ENCODE measurements at places on chromosomes 1 and 21.
A peak's percentile ranks its signal among the peaks of the same experiment; 100 is the strongest.

- DNase-seq: no peak
- H3K4me3 ChIP-seq: peak overlapping the region; percentile 78
- no peaks in the 10 kb centered on the region for H3K27me3 ChIP-seq
- peaks cover 41% of the 10 kb centered on the region for H3K4me1 ChIP-seq
Measured at GRCh38 chr1:152034324-152034653, 2.5 kb downstream of the S100A11 start.

GRCh38 chr1:160996178-160996577 lies 24.8 kb downstream of the F11R start:
- no peak overlapping the region for H3K4me3 ChIP-seq
- H3K27me3 ChIP-seq: no peaks in the 10 kb centered on the region
- H3K27ac ChIP-seq: no peak overlapping the region
- 0 out of 2 replicates have a peak, but pooled peaks cover 6% of the 10 kb centered on the region for H3K36me3 ChIP-seq
- no peak for DNase-seq

GRCh38 chr1:8384088-8384487 lies 66.2 kb downstream of the SLC45A1 start:
- no peaks in the 10 kb centered on the region for H3K4me1 ChIP-seq
- no peak overlapping the region for H3K4me3 ChIP-seq
- no peaks in the 10 kb centered on the region for H3K27me3 ChIP-seq
- no peak for DNase-seq
- H3K27ac ChIP-seq: no peak overlapping the region

- H3K4me3 ChIP-seq: no peak overlapping the region
- no peak for DNase-seq
- H3K27ac ChIP-seq: no peak overlapping the region
Measured at GRCh38 chr1:237043846-237044636, 2.1 kb downstream of the RYR2 start.

DNA sequence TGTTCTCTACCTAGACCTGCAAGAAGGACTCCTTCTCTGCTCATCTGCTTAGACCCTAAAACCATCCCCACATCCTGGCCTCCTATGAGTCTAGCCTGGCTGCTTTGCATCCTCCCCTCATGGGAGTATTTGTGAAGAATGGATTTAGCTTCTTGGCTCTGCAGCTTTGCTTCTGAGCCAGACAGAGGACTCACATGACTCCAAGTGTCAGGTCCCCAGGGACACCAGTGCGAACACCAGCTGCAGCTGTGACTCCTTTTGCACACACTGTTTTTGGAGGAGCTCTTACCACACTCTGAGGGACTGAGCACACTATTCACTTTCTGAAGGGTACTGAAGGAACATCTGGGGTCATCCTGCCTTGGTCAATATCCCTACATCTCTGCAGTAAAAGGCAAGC lies 131.8 kb upstream of the SGIP1 start:
- H3K4me3 ChIP-seq: no peak overlapping the region
- H3K27ac ChIP-seq: peak overlapping the region; percentile 54
- peaks cover 26% of the 10 kb centered on the region for H3K4me1 ChIP-seq
- peak; percentile 53 for DNase-seq
- H3K27me3 ChIP-seq: no peaks in the 10 kb centered on the region

DNA sequence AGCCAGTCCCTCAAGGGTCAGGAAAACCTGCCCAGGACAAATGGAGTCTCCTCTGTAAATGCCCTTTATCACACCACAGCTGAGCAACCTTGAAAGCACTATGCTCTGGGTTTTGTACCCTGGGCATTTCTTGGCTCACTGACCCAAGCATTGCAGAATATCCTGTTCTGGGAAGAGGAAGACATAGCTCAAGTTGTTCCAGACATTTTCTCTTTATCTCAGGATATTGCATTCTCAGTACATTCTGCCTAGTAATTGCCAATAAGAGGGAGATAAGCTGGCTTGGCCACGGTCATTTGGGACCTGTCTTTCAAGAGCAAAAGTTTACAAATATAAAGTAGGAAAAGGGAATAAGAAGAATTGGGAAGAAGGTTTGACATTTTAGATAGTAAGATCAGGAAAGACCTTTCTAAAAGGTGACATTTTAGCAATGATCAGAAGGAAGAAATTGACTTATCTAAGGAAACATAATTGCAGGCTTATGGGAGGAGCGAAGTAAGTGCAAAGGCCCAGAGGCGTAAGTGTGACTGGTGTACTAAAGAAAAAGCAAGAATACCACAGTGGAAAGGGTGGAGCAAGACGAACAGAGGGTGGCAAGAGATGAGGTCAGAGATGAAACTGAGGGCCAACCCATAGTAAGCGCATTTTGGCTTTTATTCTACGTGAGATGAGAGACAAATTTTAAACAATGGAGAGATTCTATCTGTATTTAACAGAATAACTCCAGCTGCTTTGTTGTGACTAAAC lies 394.0 kb upstream of the CXADR start:
- DNase-seq: no peak
- H3K4me1 ChIP-seq: no peaks in the 10 kb centered on the region
- no peak overlapping the region for H3K27ac ChIP-seq
- H3K36me3 ChIP-seq: no peaks in the 10 kb centered on the region
- H3K4me3 ChIP-seq: no peak overlapping the region
- H3K27me3 ChIP-seq: no peaks in the 10 kb centered on the region

DNA sequence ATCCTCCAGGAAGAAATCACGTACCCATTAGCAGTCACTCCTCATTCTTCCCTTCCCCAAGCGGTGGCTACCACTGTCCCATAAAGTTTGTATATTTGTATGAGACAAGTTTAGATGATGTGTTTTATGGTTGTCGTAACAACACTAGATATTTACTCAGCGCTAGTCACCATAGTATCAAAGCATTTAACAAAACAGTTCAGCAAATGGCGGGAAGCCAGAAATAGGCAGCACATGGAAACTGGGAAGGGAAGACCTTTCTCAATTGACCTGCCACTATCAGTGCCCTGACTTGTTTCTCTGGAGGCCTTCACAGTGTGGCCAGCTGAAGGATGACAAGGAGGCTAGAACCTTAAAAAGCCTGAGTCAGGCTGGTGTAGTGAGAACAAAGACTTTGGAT lies 31.1 kb downstream of the CNST start:
- peaks cover 5% of the 10 kb centered on the region for H3K4me1 ChIP-seq
- no peak overlapping the region for H3K27ac ChIP-seq
- no peaks in the 10 kb centered on the region for H3K27me3 ChIP-seq
- DNase-seq: no peak
- H3K36me3 ChIP-seq: no peaks in the 10 kb centered on the region
- H3K4me3 ChIP-seq: no peak overlapping the region

GRCh38 chr1:30449428-30450147 lies 273.8 kb downstream of the MATN1 start:
- no peaks in the 10 kb centered on the region for H3K4me1 ChIP-seq
- H3K36me3 ChIP-seq: no peaks in the 10 kb centered on the region
- H3K4me3 ChIP-seq: no peak overlapping the region
- no peak for DNase-seq

GRCh38 chr1:1208713-1209433 lies 2.5 kb upstream of the TNFRSF18 start:
- H3K27me3 ChIP-seq: peaks cover 84% of the 10 kb centered on the region
- no peak overlapping the region for H3K4me3 ChIP-seq
- no peak overlapping the region for H3K27ac ChIP-seq
- no peaks in the 10 kb centered on the region for H3K36me3 ChIP-seq
- no peak for DNase-seq

- H3K4me1 ChIP-seq: no peaks in the 10 kb centered on the region
- no peaks in the 10 kb centered on the region for H3K36me3 ChIP-seq
- no peaks in the 10 kb centered on the region for H3K27me3 ChIP-seq
- no peak overlapping the region for H3K27ac ChIP-seq
Measured at GRCh38 chr1:50369830-50370229, 53.4 kb downstream of the DMRTA2 start.

GRCh38 chr1:54338464-54338863 lies 67.7 kb downstream of the SSBP3 start:
- no peak for DNase-seq
- H3K27me3 ChIP-seq: no peaks in the 10 kb centered on the region
- no peaks in the 10 kb centered on the region for H3K36me3 ChIP-seq

DNA sequence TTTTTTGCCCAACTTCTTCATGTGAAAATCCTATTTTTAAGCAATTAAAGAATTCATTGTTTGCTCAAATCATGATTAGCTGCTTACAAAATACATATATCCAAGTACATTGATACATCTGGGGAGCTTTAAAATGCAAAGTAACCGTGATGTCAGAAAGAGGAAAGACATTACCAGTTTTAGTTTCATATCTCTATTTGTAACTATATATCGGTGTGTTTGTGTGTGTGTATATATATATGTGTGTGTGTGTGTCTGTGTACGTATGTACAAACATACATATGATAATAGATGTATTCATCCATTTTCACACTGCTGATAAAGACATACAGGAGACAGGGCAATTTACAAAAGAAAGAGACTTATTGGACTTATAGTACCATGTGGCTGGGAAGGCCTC lies 310.1 kb downstream of the DPYD start:
- H3K4me1 ChIP-seq: no peaks in the 10 kb centered on the region
- DNase-seq: no peak
- no peaks in the 10 kb centered on the region for H3K27me3 ChIP-seq

DNA sequence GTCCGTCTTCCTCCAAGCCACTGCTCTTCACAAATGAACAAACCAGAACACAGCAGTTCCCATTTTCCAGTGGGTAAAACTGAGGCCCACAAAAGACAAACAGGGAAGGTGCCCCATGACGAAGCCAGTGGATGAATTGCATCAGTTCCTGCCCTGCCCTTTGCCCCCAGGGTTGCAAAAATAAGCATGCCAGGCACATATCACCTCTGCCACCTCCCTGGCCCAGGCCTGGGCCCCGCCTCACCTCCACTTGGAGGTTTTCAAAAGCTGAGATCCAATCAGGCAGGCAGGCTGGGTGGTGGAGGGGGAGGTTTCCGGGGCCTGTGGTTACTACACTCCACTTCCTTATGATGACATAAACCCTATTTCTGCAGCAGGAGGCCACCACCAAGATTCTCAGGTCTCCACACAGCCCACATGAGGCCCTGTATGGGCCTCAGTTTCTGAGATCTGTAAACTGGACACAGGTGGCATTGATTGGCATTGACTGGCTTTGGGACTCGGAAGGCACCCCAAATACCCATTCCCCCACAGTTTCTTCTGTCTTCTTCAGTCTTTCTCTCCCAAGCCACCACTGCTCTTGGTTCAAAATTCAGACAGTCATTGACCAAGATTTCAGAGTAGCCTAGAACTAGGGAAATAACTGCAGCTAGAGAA lies 4.1 kb downstream of the KIF21B start:
- no peaks in the 10 kb centered on the region for H3K36me3 ChIP-seq
- peaks cover 48% of the 10 kb centered on the region for H3K4me1 ChIP-seq
- no peaks in the 10 kb centered on the region for H3K27me3 ChIP-seq
- DNase-seq: peak; percentile 98
- H3K27ac ChIP-seq: peak overlapping the region; percentile 95
- H3K4me3 ChIP-seq: peak overlapping the region; percentile 12

DNA sequence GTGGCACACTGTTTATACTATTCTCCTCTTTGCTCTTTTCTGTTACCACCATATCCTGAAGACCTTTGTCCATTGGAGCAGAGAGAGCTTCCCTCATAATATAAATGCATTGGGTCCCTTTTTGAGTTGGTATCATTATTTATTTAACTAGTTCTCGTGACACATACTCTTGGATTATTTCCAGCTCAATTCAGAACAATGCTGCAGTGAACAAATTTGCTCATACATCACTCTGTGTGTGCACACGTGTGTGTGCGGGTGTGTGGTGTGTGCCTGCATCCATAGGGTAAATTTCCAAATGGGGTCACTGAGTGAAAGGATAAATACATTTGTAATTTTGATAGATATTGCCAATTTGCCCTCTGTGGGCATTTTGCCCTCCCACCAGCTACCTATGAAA lies 5.8 kb downstream of the PLA2G2A start:
- no peak for DNase-seq
- no peak overlapping the region for H3K4me3 ChIP-seq
- peaks cover 72% of the 10 kb centered on the region for H3K27me3 ChIP-seq
- no peak overlapping the region for H3K27ac ChIP-seq
- no peaks in the 10 kb centered on the region for H3K4me1 ChIP-seq

GRCh38 chr1:100584761-100585745 lies 47.1 kb downstream of the GPR88 start:
- H3K27ac ChIP-seq: no peak overlapping the region
- DNase-seq: no peak
- H3K4me3 ChIP-seq: no peak overlapping the region
- H3K27me3 ChIP-seq: no peaks in the 10 kb centered on the region

DNA sequence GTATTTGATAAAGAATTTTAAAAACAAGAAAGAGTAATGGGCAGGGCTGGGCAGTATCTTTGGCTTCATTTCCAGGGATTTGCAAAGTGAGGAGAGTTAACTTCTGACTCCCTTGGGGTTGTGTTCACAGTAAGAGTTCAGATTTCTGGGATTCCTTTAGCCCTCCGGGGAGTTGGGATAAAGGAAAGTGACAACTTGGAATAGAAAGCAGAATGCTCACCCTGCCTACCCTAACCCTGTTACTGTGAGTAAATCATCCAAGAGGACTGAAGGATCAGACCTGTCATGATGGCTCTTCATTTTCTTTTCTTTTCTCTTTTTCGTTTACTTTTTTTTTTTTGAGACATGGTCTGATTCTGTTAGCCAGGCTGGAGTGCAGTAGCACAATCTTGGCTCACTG lies 76.1 kb downstream of the CACHD1 start:
- H3K4me3 ChIP-seq: no peak overlapping the region
- no peaks in the 10 kb centered on the region for H3K27me3 ChIP-seq
- H3K4me1 ChIP-seq: no peaks in the 10 kb centered on the region
- DNase-seq: no peak
- no peaks in the 10 kb centered on the region for H3K36me3 ChIP-seq
- H3K27ac ChIP-seq: no peak overlapping the region

Measured in MM.1S (cell line).